ENCODE measurements at places on chromosomes 7 and 10.

GRCh38 chr10:11522821-11523245 lies 88.6 kb downstream of the USP6NL start:
- DNase-seq, result no peak

GRCh38 chr7:25790963-25791362 lies 361.0 kb upstream of the NFE2L3 start:
- DNase-seq, result no peak

DNA sequence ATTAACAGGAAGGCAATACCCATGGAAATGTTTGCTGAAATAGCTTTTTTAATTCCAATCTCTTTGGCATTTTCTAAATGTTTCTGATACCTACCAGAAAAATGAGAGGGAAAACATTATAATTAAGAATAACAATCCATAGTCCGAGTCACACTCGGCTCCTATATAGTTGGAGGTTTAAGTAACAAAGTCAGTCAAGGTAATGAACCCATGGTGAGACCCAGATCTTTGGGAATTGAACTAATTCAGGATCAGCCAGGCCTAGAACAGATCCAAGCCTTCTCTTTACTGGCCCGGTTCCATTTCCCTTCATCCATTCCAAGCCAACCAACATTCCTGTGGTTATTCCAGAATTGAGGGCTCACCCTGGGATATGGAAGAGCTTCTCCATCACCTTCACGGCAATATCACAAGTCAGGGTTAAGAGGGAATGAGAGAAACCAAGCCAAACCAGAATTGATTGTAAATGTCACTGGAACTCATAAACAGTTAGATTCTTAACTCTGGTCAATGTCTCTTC lies 28.3 kb downstream of the ABCB4 start:
- DNase-seq, result no peak

DNA sequence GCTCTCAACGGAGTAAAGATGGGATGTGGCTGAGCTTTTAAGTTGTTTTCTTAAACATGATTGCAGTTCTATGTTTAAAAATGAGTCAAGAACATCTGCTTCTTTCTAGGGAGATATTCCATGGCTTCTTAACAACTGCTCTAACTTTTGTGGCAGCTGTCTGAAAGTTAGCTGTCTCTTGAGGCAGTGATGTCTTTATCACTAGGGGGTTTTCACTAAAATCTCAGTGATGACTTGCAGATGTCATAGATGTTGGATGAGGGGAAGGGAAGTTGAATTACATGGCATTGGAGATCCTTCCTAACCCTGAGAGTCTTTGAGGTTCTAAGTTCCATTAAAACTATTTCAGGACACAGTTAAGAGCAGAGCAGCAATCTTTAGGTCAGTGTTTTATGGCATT lies 43.5 kb downstream of the PRKG1 start:
- no peak for DNase-seq
